ENCODE measurements at places on chromosomes 3 and 15. TPM values are rescaled to one million over a fixed set of nuclear protein-coding genes. Genes with fewer than 3 reads are reported as not detected.
A peak's percentile ranks its signal among the peaks of the same experiment; 100 is the strongest.

The UBAP1L gene
- 0.65 TPM for polyA plus RNA-seq

The TEX9 gene
- polyA plus RNA-seq = 0.19 TPM

The RGMA gene
- polyA plus RNA-seq = 7.3 TPM

The ANKDD1A gene
- 1.1 TPM for polyA plus RNA-seq

The ENTPD3 gene
- polyA plus RNA-seq = 0.51 TPM

The MUC20 gene
- 0.36 TPM for polyA plus RNA-seq

The TP63 gene
- 0.09 TPM for polyA plus RNA-seq

The SPTSSB gene
- 0.03 TPM for polyA plus RNA-seq

DNA sequence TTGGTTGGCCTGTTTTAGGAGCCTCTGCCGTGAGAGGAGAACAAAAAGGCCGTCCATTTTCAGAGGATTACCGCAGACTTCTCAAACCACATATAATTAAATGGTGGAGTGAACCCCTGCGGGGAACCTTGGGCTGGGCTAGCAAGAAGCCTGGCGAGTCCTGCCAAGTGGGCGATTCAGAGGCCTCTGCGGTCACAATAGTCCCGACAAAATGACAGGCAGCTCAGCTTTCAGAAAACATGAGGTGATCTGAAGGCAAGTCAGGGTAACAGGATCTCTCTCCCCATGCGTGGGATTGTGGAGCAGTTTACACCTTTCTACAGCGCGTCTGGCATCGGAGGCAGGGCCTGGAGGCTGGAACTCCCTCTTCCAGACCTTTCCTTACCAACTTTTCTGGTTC is 134.8 kb downstream of the ASB7 start:
- no peak for DNase-seq

DNA sequence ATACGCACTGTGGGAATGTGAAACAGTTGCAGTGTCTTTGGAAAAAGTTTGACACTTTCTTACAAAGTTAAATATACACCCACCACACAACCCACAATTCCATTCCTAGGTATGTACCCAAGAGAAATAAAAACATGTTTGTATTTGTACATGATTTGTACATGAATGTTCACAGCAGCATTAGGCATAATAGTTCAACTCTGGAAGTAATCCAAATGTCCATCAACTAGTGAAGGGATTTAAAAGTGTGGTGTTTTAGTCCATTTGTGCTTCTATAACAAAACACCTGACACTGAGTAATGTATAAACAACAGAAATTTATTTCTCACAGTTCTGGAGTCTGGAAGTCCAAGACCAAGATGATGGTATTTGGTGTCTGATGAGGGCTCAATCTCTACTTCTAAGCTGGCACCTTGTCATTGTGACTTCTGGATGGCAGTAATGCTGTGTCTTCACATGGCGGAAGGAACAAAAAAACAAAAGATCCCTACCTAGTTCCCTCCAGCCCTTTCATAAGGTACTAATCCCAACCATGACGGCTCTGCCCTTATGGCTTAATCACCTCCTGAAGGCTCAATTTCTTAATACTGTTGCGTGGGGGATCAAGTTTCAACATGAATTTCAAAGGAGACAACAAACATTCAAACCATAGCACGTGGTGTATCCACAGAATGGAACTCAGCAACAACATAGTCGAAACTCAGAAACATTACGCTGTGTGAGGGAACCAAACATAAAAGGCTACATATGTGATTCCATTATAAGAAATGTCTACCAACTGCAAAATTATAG is 120.5 kb downstream of the AQP9 start:
- DNase-seq = no peak

DNA sequence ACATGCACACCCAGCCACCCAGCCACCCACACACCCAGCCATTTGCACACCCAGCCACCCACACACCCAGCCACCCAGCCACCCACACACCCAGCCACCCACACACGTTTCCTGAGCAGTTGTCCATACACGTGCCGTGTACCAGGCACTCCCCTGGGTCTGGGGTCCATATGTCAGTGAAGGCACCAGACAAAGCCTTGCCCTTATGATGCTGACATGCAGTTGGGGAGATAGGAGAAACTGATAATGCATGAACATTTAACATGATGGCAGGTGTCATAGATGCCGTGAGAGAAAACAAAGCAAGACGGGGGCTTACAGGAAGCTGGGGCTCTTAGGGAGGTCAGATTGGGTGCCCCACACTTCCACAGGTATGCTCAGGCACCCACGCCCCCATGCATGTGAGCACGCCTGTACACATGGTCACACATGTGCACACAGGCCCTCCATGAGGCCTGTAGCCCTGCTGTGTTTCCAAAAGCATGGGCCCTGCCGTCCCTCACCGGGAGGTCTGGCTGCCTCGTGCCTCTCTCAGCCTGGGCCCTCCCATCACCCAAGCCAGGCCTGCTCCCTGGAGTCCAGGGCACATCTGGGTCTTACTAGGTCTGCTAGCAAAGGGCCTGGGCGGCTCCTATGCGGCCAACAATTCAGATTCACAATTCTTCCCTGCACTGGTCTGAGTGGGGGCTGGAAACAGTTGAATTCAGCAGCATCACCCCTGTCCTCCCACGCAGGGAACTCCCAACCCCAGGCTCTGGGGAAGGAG is 3.6 kb upstream of the DNAJB8 start:
- DNase-seq = no peak

DNA sequence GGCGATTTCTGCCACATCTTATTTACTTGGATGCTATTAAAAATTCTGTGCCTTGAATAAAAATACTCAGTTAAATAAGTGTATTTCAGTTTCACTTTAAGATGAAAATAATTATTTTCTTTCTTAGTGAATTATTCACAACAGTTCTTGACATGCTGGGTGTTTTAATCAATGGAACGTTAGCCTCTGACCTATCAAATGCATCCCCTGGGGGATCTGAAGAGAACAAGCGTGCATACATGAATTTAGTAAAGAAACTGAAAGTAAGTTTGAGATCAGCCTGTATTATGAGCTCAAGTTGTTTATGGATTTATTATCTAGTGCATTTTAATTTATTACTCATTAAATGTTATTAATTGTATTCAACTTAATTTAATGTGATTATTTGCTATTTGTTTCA is 597 bp downstream of the P2RY12 start:
- no peak for DNase-seq

DNA sequence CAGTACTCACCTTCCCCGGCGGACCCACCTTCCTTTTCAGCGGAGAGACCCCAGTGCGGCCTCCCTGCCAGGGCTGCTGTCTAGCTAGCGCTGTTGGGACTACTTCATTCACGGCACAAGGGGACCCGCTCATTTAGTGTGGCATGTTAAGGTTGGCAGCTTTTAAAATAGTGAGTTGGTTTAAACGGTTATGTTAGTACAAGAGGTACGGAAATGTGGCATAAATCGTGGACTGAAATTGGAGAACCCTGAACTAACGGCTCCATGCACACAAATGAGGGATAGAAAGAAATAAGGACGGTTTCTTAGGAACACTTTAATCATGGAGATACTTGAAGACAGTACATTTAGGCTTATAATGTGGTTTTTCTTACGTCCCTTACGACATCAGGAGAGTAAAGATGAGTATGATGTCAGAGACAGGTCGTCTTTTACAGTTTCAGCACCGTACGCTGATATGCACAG is 752 bp downstream of the CEP63 start:
- no peak for DNase-seq

- DNase-seq = no peak
Measured at GRCh38 chr3:112131111-112131510, 1.9 kb downstream of the GCSAM start.

DNA sequence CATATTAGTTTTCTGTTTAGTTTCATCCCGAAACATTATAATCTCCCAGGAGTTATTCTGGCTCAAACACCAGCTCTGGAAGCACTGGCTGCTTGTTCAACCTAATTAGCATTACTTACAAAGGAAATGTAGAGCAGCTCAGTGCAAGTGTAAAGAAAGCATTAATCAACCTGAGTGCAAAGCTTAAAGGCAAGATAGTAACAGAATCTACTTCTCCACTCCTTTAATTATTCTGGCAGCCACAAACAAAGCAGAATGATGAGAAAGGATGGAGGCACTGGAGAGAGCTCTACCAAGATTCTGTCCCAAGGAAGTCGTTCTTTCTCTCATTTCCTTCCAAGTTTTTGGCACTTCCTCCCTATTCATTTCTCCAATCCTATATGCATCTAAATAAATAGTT is 1384.0 kb downstream of the ZPLD1 start:
- no peak for DNase-seq

GRCh38 chr3:160478338-160478737 is 28.8 kb upstream of the TRIM59 start:
- no peak for DNase-seq

GRCh38 chr3:38614651-38615352 is 34.7 kb downstream of the SCN5A start:
- no peak for DNase-seq

GRCh38 chr15:40266828-40267304 is 16.0 kb downstream of the ANKRD63 start:
- peak; percentile 32 for DNase-seq

DNA sequence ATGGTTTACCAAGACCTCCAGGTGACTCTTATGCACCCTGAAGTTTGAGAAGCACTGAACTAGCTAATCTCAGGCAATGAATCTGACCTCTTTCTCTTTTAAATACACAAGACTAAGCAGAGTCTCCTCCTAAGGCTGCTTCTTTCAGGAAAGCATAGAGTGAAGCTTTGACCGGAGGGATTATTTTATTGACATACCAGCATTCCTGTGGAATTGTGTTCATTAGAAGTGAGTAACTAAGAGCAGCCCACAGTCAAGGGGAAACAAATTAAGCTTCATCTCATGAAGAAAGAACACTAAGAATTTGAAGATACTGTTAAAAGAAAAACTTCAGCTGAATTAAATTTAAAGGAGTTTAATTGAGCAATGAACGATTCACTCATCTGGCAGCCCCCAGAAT is 963.5 kb downstream of the NTRK3 start:
- DNase-seq = no peak

- no peak for DNase-seq
Measured at GRCh38 chr15:64337761-64338160, 18.2 kb downstream of the CSNK1G1 start.

- no peak for DNase-seq
Measured at GRCh38 chr3:105317841-105318240, 48.9 kb upstream of the ALCAM start.

- no peak for DNase-seq
Measured at GRCh38 chr3:169513672-169514071, 149.8 kb downstream of the MECOM start.

DNA sequence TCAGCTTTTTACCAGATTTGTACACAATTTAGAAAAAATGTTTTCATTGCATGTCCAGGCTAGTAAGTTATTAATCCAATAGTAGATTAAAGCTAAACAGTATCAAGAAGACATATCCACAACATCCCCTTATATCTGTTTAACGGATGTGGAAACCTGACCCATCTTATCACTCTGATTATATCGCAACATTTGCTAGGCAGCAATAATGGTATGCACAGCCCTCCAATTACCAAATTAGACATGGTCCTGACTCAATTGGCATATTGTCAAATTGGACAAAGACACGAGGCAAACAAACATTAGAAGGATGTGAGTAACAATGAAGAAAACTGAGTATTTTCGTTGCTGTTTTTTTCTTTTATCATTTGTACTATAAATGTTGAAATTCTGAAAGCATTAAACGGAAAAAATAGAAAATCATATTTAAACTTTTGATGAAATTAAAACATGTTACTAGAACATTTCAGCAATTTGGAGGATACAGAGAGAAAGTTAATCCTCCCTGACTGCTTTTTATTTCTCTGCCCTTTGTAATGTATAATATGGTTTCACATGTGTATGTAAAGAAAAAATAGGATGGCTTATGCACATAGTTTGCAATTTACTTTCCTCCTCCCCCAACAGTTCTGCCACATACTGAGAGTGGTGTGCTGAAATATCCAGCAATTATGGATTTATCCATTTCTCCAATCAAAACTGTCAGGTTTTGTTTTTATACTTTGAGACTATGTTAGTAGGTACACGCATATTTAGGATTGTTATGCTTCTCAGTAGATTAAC is 633.7 kb downstream of the ZIC1 start:
- no peak for DNase-seq

DNA sequence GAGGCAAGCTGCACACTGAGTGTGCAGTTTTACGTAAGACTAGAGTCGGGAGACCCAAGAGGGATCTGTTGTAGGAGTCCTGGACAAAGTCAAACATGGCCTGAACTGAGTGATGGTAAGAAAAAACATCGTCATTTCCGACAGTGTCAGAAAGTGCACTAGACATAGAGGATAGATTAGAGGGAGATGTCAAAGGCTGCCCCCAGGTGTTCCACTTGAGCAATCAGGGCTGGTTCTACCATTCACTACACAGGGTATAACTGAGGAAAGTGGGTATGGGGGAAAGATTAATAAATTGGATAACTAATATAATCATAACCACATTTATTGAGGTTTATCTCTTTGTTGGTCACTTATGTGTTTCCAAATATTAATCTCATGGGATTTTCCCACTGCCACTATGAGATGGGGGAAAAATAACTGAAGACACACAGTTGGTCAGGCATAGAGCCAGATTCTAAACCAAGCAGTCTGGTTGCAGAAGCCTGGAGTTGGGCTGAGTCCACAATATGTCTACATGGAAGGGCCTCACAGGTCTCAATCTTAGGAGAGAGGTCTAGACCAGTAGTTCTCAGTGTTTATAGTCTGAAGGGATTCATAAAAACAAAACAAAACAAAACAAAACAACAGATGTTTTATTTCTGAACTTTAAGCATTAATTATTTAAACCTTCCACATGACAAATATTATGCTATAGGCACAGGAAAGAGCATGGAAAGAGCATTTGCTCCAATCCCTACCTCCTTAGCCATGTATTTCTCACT is 766.5 kb downstream of the NTRK3 start:
- no peak for DNase-seq

GRCh38 chr15:73386238-73386637 is 17.5 kb upstream of the HCN4 start:
- no peak for DNase-seq

DNA sequence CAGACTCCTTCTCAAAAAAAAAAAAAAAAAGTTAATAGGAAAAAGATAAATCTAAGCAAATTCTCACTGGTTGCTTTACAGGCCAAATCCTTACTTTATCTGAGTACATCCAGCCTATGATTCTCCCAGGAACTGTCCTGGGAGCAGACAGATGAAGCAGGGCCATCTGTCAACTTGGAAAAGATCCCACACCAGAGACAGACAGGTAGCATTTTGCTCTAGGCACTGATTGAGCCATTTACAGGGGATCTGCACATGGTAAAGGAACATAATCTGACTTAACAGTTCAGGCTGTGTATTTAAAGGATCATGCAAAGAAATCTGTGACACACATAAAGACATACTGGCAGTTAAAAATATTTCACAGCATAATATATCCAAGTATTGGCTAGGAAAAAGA is 1006.5 kb downstream of the TBL1XR1 start:
- DNase-seq = no peak

- DNase-seq = no peak
Measured at GRCh38 chr3:140827894-140828293, 113.7 kb upstream of the SLC25A36 start.

DNA sequence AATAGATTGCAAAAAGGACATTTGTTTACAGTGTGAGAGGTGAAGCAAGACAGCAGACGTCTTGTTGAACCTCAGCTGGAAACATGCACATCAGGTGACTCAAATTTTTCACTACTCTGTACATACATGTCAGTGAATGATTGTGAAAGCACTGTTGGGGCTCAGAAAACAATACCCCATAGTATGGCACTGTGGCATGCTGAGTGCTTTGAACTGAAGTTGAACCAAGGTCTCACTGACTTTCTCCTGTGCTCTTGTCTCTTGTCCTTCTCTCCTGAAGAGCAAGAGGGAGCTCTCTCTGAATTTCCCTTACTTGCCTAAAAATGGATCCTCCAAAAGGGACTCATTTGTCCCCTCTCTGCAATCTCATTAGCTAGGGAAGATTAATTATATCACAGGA is 24.5 kb upstream of the NEDD4 start:
- no peak for DNase-seq
